CD4-positive, alpha-beta T cell (primary cell): ENCODE measurements at places on chromosomes 11 and 22. TPM values are rescaled to one million over a fixed set of nuclear protein-coding genes. Genes with fewer than 3 reads are reported as not detected.

DNA sequence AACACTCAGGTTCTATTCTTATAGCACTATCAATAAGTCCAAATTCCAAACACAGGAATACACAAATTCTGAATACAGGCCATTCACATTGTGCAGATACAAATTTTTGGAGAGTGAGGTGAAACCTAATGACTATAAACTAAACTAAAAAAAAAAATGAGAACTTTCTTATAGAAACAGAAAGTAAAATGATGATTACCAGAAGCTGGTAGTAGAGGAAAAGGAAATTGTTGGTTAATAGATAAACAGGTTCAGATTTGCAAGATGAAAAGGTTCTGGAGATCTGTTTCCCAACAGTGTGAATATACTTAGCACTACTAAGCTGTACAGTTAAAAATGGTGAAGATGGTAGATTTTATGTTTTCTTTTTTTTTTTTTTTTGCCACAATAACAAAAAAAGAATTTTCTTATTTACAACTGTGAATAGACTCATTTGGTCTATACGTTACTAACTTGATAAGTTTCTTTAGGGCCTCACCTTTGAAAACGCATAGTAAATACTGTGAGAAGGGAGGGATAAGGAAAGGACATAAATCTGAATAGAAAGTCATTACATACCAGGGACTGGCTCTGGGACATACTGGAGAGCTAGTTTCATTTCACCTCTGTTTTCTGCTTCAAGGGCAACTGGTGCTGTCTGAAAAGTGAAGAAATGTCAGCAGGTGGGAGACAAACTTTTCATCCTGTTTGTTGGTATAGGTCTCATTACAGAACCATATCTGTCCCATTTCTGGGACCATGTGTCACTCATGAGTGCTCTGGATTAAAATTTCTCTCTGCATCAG lies 14.2 kb upstream of the CCDC89 start:
- H3K4me3 ChIP-seq, result no peak overlapping the region
- peaks cover 8% of the 10 kb centered on the region for H3K4me1 ChIP-seq
- no peak overlapping the region for H3K27ac ChIP-seq
- H3K27me3 ChIP-seq, result no peaks in the 10 kb centered on the region

DNA sequence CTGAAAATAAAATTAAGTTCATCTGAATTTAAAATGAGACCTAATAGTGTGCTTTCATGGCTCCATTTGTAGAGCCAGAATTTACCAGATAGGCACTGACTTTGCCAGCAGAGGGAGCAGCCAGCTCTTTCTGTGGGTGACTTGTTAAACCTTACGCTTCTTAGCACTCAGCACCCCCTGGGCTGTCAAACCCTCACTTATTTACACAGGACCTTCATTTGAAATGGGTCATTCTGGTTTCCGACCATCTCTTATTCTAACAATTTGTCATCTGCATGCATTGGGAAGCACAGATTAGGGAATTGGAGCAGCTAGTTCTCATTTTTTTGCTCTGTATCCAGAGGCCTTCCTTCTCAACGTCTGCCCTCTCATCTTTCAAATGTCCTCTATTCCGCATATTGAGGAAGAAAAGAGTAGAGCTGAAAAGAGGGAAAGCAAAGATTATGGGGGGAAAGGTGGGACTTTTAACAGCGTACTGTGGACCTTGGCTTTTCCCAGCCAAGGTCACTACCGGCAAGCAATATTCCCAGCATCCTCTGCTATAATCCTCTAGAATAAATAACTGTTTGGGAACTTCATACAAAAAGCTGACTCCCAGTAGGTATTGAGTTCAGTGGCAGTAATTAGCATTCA lies 3.1 kb downstream of the ASRGL1 start:
- H3K4me3 ChIP-seq, result no peak overlapping the region
- peaks cover 12% of the 10 kb centered on the region for H3K4me1 ChIP-seq
- no peaks in the 10 kb centered on the region for H3K27me3 ChIP-seq
- H3K27ac ChIP-seq, result no peak overlapping the region
- H3K36me3 ChIP-seq, result no peaks in the 10 kb centered on the region

- H3K27me3 ChIP-seq, result no peaks in the 10 kb centered on the region
- H3K27ac ChIP-seq, result no peak overlapping the region
- H3K4me3 ChIP-seq, result no peak overlapping the region
- no peaks in the 10 kb centered on the region for H3K36me3 ChIP-seq
- no peak for DNase-seq
These were observed 1.9 kb upstream of the OR6Q1 start for GRCh38 chr11:58028687-58029411.

DNA sequence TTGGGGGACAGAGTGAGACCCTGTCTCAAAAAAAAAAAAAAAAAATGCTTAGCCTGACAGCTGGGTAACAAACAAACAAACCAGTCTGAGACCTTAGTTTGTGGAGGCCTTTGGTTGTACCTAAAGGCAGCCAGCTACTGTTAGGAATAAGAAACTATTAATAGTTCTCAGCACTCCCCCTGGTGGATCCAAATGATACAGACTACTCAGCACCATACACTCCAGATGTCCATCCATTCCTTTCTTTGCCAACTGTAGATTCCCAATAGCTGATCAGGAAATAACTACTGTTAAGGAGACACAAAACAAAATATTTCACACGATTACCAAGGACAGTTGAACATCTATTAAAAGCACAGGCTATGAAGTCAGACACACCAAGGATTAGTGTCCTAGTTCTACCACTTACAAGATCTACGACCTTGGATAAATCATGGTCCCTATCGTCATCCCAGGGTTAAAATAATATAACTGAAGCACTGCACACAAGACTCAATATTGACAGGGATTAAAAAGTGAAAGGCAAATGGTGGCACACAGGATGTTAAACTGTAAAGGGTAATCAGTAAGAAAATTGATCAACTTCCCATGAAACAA lies 17.2 kb downstream of the CLDN25 start:
- no peaks in the 10 kb centered on the region for H3K4me1 ChIP-seq
- no peaks in the 10 kb centered on the region for H3K27me3 ChIP-seq
- DNase-seq, result peak; percentile 53
- H3K4me3 ChIP-seq, result no peak overlapping the region

The WT1 gene
- not detected for total RNA-seq

- H3K27ac ChIP-seq, result peak overlapping the region; percentile 69
- peaks cover 68% of the 10 kb centered on the region for H3K4me1 ChIP-seq
- peaks cover 25% of the 10 kb centered on the region for H3K36me3 ChIP-seq
- H3K4me3 ChIP-seq, result peak overlapping the region; percentile 13
- no peaks in the 10 kb centered on the region for H3K27me3 ChIP-seq
These were observed 16.1 kb upstream of the APOA1 start for GRCh38 chr11:116853461-116854073.

DNA sequence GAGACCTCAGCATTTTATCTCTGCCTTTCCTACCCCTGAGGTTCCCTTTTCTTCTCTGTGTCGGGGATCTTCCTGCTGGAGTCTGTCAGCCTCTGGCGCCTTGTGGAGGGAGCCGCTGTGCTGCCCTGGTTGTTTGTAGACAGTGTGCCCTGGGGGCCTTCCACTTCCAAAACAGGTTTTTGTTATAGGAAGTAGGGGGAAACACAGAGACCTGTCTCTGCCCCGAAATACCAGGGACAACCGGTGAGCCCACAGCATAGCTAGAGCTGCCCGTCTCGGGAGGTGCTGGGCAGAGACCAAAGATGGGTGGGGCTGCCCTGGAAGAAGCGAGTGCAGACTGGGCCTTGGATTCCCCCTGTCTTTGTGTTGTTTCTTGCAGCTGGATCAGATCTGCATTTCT lies 8.0 kb downstream of the NCAPH2 start:
- H3K36me3 ChIP-seq, result peaks cover 52% of the 10 kb centered on the region
- peaks cover 2% of the 10 kb centered on the region for H3K4me1 ChIP-seq
- H3K27ac ChIP-seq, result no peak overlapping the region
- no peaks in the 10 kb centered on the region for H3K27me3 ChIP-seq

DNA sequence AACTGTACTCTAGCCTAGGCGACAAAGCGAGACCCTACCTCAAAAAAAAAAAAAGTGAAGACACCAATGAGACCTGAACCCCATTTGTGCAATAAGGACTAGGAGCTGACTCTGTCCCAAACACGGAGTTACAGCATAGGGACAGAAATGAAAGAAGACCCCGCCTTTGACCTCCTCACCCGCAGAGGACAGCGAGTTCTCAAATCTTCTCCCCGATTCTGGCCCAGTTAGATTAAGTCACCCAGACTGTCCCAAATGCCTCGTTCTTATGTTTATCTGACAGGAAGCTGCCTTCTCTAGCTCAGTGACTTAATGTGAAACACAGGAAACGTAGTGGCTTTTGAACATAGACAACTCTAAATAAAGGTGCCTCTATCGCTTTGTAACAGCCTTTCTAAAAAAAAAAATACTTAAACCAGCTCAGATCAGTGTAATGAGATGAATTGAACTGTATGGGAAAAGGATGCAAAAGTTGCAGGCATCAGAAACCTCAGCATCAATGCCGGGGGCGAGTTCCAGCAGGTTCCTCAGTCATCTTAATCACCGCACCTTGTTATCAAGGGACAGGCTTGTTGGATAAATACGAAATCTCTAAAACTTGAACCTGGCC lies 10.6 kb downstream of the MYH9 start:
- H3K27ac ChIP-seq, result peak overlapping the region; percentile 95
- H3K4me3 ChIP-seq, result peak overlapping the region; percentile 42
- peaks cover 100% of the 10 kb centered on the region for H3K4me1 ChIP-seq
- DNase-seq, result peak; percentile 39

GRCh38 chr11:44709281-44709562 lies 17.5 kb upstream of the TSPAN18 start:
- H3K27ac ChIP-seq, result no peak overlapping the region
- no peak for DNase-seq
- H3K4me3 ChIP-seq, result no peak overlapping the region
- H3K36me3 ChIP-seq, result no peaks in the 10 kb centered on the region
- peaks cover 26% of the 10 kb centered on the region for H3K4me1 ChIP-seq

DNA sequence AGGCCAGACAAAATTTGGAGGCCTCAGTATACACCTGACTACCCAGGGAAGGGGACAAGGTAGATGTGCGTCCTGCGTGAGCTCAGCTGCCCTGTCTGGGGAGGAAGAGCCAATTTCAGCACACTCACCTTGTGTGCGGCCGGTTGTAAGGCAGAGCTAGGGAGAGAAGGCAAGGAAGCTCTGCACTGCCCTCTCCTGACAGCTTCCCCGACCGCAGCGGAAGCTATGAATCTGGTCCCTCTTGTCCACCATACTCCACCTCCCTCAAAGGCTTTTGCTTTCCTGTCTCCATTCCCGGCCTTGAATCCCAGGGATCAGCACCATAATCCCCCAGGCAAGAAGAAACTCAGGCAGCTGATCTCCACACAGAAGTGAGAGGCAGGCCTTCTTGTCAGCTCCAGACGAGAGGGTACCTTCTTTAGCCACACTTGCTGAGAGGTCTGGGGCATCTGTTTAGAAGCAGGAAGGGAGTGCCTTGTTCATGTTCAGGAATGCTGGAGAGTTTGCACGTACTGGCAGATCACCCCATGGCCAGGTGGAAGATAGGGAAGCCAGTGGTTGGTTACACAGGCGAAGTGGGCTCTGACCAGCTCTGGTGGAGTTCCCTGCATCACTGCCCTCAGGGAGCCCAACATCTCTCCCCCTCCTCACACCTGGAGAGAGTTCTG lies 62.5 kb downstream of the FEZ1 start:
- peaks cover 4% of the 10 kb centered on the region for H3K4me1 ChIP-seq
- no peak overlapping the region for H3K27ac ChIP-seq
- peaks cover 9% of the 10 kb centered on the region for H3K27me3 ChIP-seq
- no peak overlapping the region for H3K4me3 ChIP-seq
- DNase-seq, result no peak
- no peaks in the 10 kb centered on the region for H3K36me3 ChIP-seq

The MOGAT2 gene
- total RNA-seq, result not detected

The NXF1 gene
- 343 TPM for total RNA-seq

The MAPK8IP2 gene
- total RNA-seq, result 0.31 TPM

GRCh38 chr11:131481971-131482370 lies 111.6 kb downstream of the NTM start:
- no peaks in the 10 kb centered on the region for H3K4me1 ChIP-seq
- no peaks in the 10 kb centered on the region for H3K27me3 ChIP-seq
- H3K36me3 ChIP-seq, result no peaks in the 10 kb centered on the region
- H3K4me3 ChIP-seq, result no peak overlapping the region

The C11orf86 gene
- total RNA-seq, result not detected
